ENCODE measurements at places on chromosomes 3 and 15.
A peak's percentile ranks its signal among the peaks of the same experiment; 100 is the strongest.

- H3K4me1 ChIP-seq = peaks cover 9% of the 10 kb centered on the region
- peak; percentile 33 for DNase-seq
- H3K27ac ChIP-seq = no peak overlapping the region
- no peak overlapping the region for H3K4me3 ChIP-seq
- H3K36me3 ChIP-seq = no peaks in the 10 kb centered on the region
Measured at GRCh38 chr3:119257654-119258410, 17.2 kb upstream of the B4GALT4 start.

DNA sequence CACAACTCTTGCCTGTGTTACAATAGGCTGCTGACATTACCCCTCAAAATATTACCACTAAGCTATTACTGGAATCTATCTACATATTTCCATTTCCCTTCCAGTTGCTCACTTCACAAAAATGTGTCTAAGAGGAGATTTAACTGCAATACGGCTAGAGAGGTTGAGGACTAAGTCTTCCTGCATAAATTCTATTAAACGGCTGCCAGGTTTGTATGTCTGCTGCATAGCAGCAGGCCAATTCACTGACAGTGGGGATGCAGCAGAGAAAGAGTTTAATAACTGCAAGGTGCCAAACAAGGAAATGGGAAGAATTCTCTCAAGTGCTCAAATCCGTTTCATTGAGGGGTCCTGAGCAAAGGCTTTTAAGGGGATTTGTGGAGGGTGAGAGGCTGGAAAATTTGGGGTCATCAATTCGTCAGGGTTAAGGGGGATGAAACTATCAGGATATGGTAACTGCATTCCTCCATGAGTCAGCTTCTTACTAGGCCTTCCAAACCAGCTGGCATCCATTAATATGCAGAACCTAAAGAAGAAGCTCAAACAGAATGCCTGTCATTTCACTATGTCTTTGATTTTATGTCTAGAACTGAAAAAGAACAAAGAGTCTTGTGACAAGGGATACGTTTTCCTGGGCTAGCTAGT lies 675.6 kb downstream of the TBL1XR1 start:
- H3K4me1 ChIP-seq = no peaks in the 10 kb centered on the region
- DNase-seq = no peak
- H3K36me3 ChIP-seq = no peaks in the 10 kb centered on the region
- H3K27ac ChIP-seq = no peak overlapping the region
- H3K27me3 ChIP-seq = no peaks in the 10 kb centered on the region

DNA sequence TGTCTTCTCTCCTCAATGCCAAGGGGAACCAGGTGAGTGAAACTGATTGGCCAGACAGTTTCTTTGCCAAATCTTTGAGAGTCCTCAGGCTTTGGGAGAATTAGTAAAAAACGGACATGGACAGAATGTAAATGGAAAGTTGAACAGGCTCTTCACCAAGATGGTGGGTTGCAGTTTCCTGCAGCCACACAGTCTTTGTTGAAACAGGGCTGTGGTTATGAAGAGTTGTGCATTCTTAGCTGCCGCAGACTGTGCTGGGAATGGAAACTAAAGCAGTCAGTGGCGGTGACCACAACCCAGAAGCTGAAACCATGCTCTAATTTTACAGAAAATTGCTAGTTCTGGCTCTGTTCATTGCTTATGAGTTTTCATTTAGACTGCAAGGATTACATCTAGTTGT lies 42.1 kb upstream of the TASOR start:
- H3K36me3 ChIP-seq = peaks cover 41% of the 10 kb centered on the region
- H3K27ac ChIP-seq = no peak overlapping the region
- no peaks in the 10 kb centered on the region for H3K27me3 ChIP-seq
- no peak overlapping the region for H3K4me3 ChIP-seq
- DNase-seq = peak; percentile 27
- H3K4me1 ChIP-seq = peaks cover 5% of the 10 kb centered on the region

DNA sequence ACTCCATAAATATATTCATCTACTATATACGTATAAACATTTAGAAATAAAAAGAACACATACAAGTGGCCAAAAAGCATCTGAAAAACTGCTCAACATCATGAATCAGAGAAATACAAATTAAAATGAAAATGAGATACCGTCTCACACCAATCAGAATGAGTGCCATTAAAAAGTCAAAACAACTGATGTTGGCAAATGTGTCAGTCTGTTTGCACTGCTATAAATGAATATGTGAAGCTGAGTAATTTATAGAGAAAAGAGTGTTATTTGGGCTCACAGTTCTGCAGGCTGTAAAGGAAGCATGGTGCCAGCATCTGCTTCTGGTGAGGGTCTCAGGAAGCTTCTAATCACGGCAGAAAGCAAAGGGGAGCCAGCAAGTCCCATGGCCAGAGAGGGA lies 620.3 kb upstream of the CCDC54 start:
- H3K4me1 ChIP-seq = no peaks in the 10 kb centered on the region
- H3K27ac ChIP-seq = no peak overlapping the region
- H3K36me3 ChIP-seq = no peaks in the 10 kb centered on the region
- no peak for DNase-seq
- no peaks in the 10 kb centered on the region for H3K27me3 ChIP-seq
- no peak overlapping the region for H3K4me3 ChIP-seq

DNA sequence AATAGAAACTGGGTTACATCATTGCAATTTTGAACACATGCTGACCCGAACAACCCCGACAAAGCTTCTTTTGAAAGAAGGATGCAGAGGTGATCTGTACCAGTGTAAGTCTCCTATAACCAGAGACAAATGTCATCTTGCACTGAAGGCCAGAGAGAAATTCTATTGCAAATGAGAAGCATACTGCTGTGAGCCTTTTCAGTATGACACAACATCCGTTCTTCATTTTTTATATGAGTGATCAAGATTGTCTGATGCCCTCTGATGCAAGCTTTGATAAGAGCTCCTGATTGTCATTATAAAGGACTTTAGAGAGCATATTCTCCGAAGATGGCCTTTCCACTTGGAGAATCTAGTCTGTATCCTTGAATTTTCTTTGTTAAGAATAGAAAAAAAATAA lies 36.9 kb downstream of the PCOLCE2 start:
- H3K27me3 ChIP-seq = no peaks in the 10 kb centered on the region
- no peaks in the 10 kb centered on the region for H3K4me1 ChIP-seq
- H3K27ac ChIP-seq = no peak overlapping the region
- no peak for DNase-seq

DNA sequence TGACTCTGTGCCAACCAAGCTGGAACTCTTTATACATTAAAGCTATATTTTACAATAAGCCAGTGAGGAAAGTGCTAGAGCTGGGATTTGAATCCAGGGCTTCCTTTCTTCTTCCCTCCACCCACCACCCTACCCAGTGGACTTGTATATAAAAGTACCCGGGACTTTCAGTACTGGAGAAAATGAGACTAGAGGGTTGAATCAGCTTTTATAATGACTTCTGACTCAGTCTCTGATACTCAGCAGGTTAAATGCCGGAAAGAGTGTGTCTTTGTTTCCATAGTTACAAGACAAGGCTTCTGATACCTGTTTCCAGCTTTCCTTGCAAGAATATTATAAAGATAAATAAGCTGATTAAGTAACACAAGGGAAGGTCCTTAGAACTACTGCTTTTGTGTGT lies 80.9 kb downstream of the FRMD4B start:
- H3K27ac ChIP-seq = no peak overlapping the region
- DNase-seq = no peak
- H3K36me3 ChIP-seq = peaks cover 59% of the 10 kb centered on the region

- no peaks in the 10 kb centered on the region for H3K4me1 ChIP-seq
- DNase-seq = no peak
- no peaks in the 10 kb centered on the region for H3K27me3 ChIP-seq
- H3K4me3 ChIP-seq = no peak overlapping the region
Measured at GRCh38 chr3:52222319-52223221, 2.9 kb downstream of the TLR9 start.

GRCh38 chr3:127734754-127735473 lies 62.2 kb downstream of the ABTB1 start:
- peaks cover 3% of the 10 kb centered on the region for H3K36me3 ChIP-seq
- H3K27me3 ChIP-seq = no peaks in the 10 kb centered on the region
- no peak overlapping the region for H3K27ac ChIP-seq
- DNase-seq = peak; percentile 16
- H3K4me1 ChIP-seq = peaks cover 40% of the 10 kb centered on the region
- peak overlapping the region; percentile 17 for H3K4me3 ChIP-seq

GRCh38 chr15:100759698-100760356 lies 119.8 kb upstream of the ALDH1A3 start:
- DNase-seq = no peak
- no peak overlapping the region for H3K4me3 ChIP-seq
- no peaks in the 10 kb centered on the region for H3K4me1 ChIP-seq
- no peaks in the 10 kb centered on the region for H3K36me3 ChIP-seq
- peaks cover 6% of the 10 kb centered on the region for H3K27me3 ChIP-seq

DNA sequence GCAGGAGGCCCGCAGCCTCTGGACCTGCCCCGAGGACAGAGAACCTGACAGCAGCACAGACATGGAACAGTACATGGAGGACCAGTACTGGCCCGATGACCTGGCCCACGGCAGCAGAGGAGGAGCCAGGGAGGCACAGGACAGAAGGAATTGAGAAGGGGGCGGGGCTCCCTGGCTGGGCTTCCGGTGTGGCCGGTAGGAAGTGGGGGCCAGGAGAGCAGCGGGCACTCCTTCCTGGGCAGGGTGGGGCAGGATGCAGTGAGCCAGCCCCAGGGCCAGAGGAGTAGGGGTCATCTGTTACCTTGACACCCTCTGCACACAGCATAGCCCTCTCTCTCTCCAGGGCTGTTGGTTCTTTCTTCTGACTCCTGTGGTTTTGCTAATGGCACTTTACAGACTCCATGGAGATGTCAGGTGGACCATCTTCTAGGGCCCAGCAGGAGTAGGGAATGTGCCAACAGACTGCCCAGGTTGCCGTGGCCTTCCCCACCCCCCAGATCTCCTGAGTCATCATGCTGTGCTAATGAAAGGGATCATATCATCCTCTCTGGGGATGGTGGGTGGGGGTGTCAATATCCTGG lies 8.6 kb upstream of the ISG20 start:
- no peaks in the 10 kb centered on the region for H3K27me3 ChIP-seq
- no peak for DNase-seq
- no peak overlapping the region for H3K27ac ChIP-seq
- no peak overlapping the region for H3K4me3 ChIP-seq
- peaks cover 16% of the 10 kb centered on the region for H3K36me3 ChIP-seq

DNA sequence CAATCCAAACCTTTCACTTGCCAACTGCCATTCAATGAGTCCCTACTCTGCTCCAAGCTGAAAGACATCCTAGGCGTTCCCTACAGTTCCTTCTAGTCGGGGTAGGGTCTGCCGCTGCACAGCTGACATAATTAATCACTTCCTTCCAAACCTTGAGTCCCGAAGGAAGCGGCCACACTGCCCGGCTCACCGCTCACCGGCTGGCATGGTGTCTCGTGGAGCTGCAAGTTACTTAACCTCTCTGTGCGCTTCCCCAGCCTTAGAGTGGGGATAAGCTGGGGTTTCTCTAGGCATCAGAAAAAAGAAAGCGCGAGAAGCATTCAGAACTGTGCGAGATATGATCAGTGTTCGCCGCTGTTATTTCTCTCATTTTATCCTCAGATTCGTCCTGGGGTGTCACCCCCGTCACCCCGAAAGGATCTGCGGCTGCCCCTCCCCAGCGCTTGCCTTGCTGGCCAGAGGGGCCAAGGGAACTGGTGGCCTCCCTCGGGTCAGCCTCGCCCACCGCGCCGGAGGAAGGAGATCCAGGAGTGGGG lies 748 bp downstream of the MRPS25 start:
- H3K4me3 ChIP-seq = peak overlapping the region; percentile 91
- peaks cover 17% of the 10 kb centered on the region for H3K4me1 ChIP-seq
- no peaks in the 10 kb centered on the region for H3K27me3 ChIP-seq
- peak; percentile 48 for DNase-seq

- H3K27ac ChIP-seq = peak within 1 kb of the TSS; percentile 57
- no peaks in the 10 kb centered on the region for H3K27me3 ChIP-seq
- DNase-seq = peak; percentile 64
- peak within 1 kb of the TSS; percentile 81 for H3K4me3 ChIP-seq
- no peaks in the 10 kb centered on the region for H3K36me3 ChIP-seq
Measured at GRCh38 chr15:40763801-40764628, at the start of gene GCHFR. Gene GCHFR (plus strand): TSS chr15:40764068. CDS start chr15:40764181, 113 bp downstream.

- no peaks in the 10 kb centered on the region for H3K36me3 ChIP-seq
- peak overlapping the region; percentile 52 for H3K27ac ChIP-seq
Measured at GRCh38 chr15:70259028-70259424, 161.3 kb upstream of the TLE3 start.

DNA sequence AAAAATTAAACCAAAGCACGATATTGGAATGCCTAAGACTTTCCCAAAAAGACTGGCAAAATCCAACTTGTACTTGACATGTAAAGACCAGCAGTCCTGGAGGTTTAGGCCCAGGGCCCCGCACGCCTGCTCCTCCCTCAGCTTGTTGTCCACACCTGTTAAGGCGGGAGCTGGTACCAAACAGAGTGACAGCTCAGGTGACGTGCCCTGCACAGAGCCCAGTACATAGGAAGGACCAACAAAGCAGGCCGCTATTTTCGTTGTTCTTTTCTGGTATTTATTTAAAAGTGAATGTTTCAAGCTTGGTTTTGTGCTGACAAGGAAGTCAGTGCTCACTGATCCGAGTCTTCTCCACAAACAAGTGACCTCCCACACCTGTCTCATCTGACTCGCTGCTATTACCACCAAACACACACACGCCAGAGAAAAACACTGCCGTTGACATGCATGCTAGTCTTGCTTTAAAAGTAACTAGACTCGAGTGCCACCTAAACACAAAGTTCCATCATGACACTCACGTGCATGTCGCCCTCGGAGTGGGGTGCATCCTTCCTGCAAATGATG lies 50.2 kb downstream of the HERC2 start:
- no peak for DNase-seq
- H3K4me1 ChIP-seq = no peaks in the 10 kb centered on the region
- no peak overlapping the region for H3K27ac ChIP-seq
- no peaks in the 10 kb centered on the region for H3K27me3 ChIP-seq
- no peak overlapping the region for H3K4me3 ChIP-seq

DNA sequence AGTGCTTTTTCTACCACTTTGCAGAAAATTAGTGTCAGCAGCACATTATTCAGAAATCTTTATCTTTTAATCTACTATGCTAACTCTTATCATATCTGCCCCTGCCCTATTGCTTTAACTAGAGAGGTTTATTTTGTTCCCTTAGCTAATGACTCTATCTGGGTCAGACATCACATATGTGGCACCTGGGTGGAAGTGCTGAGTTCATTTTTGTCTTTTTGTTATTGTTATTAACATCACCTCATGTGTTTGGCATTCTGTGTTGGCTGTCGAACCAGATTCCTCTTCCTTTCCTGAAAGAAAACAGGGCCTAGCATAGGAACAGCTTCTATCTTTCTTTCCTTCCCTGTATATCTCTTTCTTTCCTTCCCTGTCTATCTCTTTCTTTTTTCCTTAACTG lies 100.7 kb downstream of the RBMS3 start:
- peaks cover 18% of the 10 kb centered on the region for H3K4me1 ChIP-seq
- H3K4me3 ChIP-seq = no peak overlapping the region
- H3K27ac ChIP-seq = no peak overlapping the region
- no peak for DNase-seq
- H3K27me3 ChIP-seq = no peaks in the 10 kb centered on the region

DNA sequence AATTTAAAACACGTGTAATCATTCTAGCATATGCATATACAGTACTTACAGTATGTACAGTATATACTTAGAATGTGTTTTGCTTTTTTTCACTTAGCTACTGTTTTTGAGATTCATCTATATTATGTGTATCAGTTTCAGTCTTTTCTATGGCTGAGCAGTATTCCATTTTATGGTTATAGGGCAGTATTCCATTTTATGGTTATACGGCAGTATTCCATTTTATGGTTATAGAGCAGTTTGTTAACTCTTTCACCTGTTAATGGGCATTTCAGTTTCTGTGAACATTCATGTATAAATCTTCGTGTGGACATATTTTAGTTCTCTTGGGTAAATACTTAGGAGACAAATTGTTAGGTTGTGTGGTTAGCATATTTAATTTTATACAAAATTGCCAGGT lies 40.9 kb downstream of the PDCD6IP start:
- H3K4me3 ChIP-seq = no peak overlapping the region
- no peaks in the 10 kb centered on the region for H3K4me1 ChIP-seq
- peaks cover 39% of the 10 kb centered on the region for H3K36me3 ChIP-seq
- DNase-seq = no peak

Data from common myeloid progenitor, CD34-positive (primary cell).